Amygdala (tissue), 56 donors: ENCODE measurements at places on chromosomes 3 and 15.

GRCh38 chr15:69532066-69532465 lies 79.4 kb downstream of the RPLP1 start:
- DNase-seq: no peak

GRCh38 chr3:124676236-124676635 lies 54.0 kb upstream of the UMPS start:
- DNase-seq: no peak

GRCh38 chr3:95705786-95706418 lies 1108.5 kb upstream of the EPHA6 start:
- DNase-seq: no peak

GRCh38 chr15:70795311-70795665 lies 31.9 kb upstream of the UACA start:
- DNase-seq: no peak

DNA sequence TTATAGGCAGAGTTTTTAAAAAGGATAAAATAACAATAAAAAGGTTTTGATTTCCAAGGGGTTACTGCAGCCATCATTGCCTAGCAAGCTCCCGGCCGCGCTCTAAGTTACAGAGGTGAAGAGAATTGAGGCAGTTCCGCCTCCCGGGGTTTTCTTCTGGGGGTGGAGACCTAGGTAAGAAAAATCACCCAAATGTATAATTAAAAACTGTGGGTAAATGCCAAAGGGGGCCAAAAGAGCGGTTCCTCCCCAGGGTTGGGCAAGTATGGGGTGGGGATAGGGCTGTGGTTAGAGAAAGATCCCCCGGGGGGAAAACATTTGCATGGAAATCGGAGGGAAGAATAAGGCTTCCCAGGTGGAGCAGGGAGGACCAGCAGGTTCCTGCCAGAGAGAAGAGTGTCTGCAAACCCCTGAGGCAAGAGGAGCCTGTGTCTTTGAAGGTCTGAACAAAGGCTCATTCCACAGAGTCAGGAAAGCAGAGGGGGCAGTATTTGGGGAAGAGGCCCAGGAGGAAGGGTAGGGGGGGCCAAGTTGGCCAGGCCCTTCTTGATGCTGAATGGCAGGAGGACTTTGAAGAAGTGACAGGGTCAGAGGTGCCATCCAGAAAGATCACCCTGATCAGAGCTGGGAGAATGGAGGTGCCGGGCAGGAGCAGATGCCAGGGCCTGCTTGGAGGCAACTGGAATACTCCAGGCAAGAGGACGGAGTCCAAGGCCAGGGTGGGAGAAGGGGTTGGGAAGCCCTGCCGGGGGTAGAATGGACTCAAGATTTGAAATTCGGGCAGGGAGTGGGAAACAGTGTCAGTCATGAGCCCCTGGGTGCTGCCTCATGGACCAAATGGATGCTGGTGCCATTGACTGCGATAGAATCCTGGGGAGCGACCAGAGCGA lies 152.9 kb upstream of the RGMA start:
- DNase-seq: no peak

GRCh38 chr15:59199626-59200465 lies 6.8 kb upstream of the LDHAL6B start:
- DNase-seq: no peak

GRCh38 chr3:62209101-62209500 lies 164.2 kb downstream of the FEZF2 start:
- DNase-seq: no peak

GRCh38 chr3:138640537-138640936 lies 32.0 kb downstream of the FAIM start:
- no peak for DNase-seq

GRCh38 chr3:107208100-107208499 lies 169.1 kb upstream of the CCDC54 start:
- DNase-seq: no peak

DNA sequence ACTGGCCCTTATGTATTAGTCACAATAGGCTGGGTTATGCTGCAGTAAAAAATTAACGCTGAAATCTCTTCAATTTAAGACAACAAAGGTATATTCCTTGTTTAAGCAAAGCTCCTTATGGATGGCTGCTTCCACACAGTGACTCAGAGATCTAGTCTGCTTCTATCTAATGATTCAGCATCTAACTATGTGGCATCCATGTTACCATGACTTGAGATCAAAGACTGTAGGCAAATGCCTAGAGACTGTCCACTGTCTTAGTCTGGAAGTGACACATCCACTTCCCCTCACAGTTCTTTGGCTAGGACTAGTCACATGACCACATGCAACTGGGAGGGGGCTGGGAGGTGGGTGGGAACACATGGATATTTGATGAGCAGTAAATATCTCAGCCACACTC lies 61.3 kb upstream of the PSMD6 start:
- no peak for DNase-seq

- no peak for DNase-seq
These were observed 117.3 kb upstream of the LYSMD4 start for GRCh38 chr15:99850517-99850916.

GRCh38 chr3:158762701-158763100 lies 30.4 kb upstream of the RARRES1 start:
- DNase-seq: no peak

DNA sequence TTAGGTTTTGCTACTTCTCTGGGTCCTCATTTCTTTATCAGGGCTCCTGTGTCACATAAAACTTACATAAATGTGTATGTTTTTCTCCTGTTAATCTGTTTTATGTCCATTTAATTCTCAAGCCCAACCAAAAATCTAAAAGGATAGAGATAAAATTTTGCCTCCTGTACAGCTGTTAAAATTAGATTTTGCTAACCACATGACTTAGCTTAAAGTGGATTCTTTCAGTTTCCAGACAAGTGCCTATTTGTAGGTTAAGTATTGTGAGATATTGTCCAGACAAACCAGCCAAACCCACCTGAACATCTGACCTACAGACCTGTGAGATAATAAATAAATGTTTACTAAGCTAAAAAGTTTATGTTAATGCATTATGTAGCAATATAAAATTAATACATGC lies 465.5 kb downstream of the SI start:
- no peak for DNase-seq

GRCh38 chr15:94722024-94722636 lies 490.8 kb downstream of the MCTP2 start:
- no peak for DNase-seq

DNA sequence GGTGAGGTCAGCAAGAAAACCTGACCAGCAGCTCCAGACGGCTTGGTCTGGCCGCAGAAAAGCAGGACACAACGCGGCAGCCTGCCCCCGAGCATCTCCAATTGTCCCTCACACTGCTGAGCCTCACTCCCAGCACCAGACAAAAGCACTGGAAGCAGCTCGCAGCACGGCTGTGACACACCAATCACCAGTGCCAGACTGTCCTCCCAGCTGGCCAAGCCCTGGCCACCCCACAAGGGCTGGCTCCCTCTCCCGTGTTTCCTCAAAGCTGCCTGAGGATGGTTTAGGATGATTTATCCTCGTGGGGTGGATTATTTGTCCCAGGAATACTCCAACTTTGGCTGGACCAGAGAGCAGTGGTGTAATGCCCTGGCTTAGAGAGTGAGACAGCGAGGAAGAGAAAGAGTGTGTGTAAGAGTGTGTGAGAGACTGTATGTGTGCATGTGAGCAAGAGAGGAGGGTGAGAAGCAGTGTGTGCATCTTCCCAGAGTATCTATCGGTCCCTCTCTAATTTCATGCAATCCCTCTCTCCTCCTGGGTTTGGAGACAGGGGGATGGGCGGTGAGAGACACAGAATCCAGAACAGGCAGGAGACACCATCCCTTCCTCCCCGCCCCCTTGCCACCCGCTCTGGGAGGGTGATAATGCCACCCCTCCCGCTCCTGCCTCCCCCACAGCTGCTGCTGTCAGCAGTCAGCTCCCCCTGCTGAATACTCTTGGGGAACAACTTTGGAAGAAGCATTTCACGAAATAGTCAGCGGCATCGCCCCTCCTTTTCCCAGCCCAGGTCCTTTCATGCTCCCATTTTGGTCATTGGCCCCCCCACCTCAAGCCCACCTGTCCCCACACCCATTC lies 34.2 kb downstream of the SEMA5B start:
- DNase-seq: no peak

DNA sequence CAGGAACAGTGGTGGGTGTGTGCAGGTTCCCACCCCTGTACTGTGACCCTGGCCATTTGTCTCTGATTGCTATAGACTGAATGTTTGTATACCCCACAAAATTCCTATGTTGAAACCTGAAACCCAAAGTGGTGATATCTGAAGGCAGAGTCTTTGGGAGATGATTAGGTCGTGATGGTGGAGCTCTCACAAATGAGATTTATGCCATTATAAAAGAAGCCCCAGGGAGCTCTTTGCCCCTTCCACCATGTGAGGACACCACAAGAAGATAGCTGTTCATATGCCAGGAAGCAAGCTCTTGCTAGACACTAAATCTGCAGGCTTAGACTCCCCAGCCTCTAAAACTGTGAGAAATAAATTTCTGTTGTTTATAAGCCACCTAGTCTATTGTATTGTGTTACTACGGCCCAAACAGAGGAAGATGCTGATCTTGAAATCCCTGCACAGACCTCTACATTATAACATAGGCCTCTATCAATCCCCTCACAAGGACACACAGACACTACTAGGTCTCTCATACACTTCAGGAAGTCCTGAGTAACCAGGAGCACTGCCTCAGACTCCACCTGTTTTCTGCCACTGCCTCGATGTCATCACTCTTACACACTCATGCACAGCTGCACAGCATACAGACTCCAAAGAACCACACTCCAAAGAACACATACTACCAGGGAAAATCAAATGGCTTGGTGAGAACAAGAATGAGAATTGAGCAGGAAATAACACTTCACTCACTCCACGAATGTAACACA lies 14.7 kb downstream of the IGSF11 start:
- no peak for DNase-seq

GRCh38 chr15:95134431-95135110 lies 903.2 kb downstream of the MCTP2 start:
- DNase-seq: no peak

- DNase-seq: no peak
These were observed 212.4 kb downstream of the TLE3 start for GRCh38 chr15:69885173-69885955.

GRCh38 chr3:104805508-104805907 lies 561.2 kb upstream of the ALCAM start:
- no peak for DNase-seq

DNA sequence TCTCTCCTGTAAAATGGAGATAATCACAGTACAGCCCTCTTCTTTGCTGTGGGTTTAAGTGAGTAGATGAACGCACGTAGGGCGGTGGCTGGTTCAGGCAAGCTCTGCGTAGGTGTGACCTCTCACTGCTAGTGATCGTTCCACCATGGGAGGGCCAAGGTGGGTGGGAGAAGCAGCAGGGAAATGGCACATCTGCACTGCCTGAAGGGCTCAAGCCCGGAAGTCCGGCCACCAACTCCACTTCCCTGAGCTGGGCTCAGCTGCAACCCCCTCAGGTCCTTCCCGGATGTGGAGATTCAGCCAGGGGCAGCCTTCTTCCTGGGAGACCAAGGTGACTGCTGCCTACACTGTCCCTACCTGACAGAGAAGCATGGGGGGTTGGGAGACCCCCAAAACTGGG lies 102.9 kb downstream of the ADCY5 start:
- DNase-seq: no peak

DNA sequence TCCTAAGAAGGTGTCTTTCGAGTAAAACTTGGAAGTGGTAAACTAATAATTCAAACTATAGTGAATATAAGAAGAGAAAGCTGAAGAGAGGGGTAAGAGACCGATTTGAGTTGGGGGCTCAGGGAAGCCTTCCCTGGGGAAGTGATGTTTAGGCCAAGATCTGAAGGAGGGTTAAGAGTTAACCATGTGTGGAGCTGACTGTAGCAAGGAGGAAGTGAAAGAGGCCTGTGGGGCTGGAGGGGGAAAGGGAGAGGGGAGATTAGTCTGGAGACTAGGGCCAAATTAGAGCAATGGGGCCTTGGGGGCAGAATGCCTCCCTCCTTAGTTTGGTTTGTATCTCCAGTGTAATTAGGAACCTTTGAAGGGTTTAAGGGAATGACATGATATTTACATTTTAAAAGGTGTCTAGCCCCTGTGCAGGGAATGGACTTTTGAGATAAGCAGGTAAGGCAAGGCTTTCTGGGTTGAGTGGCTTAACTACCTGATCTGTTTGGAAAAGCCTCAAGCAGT lies 2.2 kb downstream of the ZNF592 start:
- DNase-seq: no peak

- DNase-seq: peak; percentile 42
These were observed 34.3 kb downstream of the ZMAT3 start for GRCh38 chr3:179037351-179037750.

- DNase-seq: no peak
These were observed 27.9 kb downstream of the EHD4 start for GRCh38 chr15:41944313-41944940.

- DNase-seq: no peak
These were observed 383.3 kb upstream of the ROBO2 start for GRCh38 chr3:76656531-76657070.

DNA sequence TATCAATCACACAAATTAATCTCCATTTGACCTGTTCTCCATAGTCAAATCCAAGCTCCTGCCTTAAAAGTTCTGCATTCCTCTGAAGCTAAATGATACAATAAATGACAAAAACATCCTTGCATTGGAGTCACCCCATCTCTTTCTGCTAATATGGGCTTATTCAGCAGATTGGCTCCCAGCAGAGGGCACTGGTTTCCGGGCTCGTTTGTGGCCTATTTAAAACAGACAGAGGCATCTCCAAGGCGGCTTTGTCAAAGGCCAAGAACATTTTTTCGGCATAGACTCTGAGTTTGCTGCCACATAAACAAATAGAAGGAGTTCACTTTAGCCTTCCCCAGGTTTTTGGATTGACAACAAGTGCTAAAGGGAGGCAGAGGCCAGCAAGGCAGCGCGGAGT lies 204.4 kb upstream of the RASGRP1 start:
- no peak for DNase-seq

- no peak for DNase-seq
These were observed 94.7 kb downstream of the MYH15 start for GRCh38 chr3:108415661-108416060.

- no peak for DNase-seq
These were observed 921 bp downstream of the LMLN start for GRCh38 chr3:197960694-197961581.

DNA sequence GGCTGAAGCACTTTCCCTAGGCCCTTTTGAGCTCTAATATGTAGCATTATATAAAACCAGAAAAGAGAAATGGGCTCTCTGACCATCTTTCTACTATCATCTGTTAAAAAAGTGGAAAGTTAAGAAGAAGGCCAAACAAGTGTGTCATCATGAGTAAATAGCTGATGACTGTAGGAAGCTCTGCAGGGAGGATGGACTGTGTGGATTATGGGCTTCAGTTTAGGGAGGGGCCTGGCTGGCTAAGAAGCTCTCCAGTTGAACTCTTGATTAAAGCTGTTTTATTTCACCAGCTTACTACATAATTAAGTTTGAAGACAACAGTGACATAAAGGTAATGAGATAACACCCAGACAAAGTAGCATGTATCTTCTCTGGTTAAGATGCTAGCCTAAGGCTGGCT lies 30.6 kb downstream of the INTS14 start:
- DNase-seq: no peak

- DNase-seq: no peak
These were observed 57.1 kb downstream of the ADAMTS17 start for GRCh38 chr15:100284701-100285100.
